AG10803 (cell line): ENCODE measurements at places on chromosomes 1 and 21.

- DNase-seq = no peak
These were observed 19.4 kb downstream of the PLEKHA6 start for GRCh38 chr1:204340081-204340889.

- no peak for DNase-seq
These were observed 153.9 kb downstream of the CASZ1 start for GRCh38 chr1:10642403-10643080.

GRCh38 chr1:187264995-187265602 is 436.4 kb downstream of the PLA2G4A start:
- DNase-seq = peak; percentile 52

DNA sequence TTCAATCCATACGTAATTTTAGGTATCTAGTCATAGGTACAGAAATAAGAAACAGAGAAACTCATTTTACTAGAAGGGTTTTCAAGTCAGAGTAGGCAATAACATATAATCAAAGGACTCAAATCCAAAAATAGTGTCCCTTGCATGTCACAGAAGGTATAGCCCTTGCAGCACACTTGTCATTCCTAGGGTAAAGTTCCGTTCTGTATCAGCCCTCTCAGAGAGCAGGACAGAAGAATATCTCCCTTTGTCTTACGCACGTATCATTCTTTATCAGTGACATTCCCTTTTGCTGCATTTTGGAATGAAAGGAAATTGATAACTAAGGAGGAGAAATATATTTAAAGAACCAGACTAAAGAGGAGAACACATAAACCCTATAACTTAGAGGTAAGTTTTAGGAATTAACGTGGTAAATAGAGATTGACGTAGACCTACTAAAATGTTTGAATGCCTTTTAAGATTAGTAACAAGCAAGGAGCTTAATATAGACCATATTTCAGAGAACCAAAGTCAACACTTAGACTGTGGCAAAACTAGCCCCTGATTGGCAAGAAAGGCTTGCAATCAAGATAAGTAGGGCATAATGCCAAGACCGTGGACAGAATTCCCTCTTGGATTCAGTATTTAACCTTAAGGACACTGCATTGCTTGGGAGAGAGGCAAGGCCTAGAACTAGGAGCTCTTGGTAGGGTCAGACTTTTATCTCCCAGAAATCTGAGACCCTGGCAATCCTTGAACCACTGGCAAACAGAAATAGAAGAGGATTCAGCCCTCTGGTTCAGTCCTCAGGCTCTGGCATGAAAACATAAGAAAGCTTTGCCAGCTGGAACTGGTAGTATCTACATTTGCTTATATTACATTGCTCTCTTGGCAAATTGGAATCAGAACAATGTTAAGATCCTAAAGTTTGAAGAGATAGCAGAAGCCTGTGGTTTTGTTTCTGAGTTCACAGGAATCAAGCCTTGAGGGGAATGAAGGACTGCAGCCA is 232.1 kb downstream of the ASTN1 start:
- no peak for DNase-seq

GRCh38 chr1:204565617-204566582 is 49.7 kb downstream of the MDM4 start:
- peak; percentile 77 for DNase-seq

DNA sequence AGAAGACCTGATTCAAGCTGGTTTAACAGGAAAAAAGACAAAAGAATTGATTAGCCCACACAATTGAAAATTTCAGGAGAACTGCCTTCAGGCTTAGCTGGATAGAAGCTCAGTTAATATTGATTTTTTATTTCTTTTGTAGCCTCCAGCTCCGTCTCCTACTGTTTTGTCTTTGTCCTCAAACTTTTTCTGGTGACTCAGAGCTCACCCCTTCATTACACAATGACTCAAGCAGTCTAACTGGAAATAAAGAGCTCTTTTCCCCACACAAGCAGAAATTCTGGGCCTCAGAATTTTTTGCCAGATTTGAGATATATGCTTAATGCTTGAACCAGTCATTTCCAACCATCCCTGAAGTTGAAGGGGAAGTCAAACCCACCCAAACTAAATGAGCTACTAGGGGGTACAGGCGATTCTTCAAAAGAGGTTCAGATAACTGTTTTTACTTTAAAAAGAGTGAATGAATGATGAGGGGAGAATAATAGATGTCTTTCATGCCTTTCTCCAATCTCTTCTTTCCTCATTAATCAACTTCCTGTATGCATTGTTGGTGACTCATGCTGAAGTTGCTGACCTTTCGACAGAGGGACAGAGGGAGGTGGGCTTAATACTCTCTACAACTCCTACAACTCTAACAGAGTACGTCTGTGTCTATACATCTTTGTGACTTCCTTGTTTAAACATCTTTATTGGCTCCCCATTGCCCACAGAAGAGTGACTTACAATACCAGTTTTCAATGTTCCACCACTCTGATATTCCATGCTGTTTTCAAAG is 6.2 kb upstream of the ACP6 start:
- DNase-seq = peak; percentile 53

GRCh38 chr1:29703596-29704370 is 467.5 kb downstream of the PTPRU start:
- DNase-seq = peak; percentile 59

DNA sequence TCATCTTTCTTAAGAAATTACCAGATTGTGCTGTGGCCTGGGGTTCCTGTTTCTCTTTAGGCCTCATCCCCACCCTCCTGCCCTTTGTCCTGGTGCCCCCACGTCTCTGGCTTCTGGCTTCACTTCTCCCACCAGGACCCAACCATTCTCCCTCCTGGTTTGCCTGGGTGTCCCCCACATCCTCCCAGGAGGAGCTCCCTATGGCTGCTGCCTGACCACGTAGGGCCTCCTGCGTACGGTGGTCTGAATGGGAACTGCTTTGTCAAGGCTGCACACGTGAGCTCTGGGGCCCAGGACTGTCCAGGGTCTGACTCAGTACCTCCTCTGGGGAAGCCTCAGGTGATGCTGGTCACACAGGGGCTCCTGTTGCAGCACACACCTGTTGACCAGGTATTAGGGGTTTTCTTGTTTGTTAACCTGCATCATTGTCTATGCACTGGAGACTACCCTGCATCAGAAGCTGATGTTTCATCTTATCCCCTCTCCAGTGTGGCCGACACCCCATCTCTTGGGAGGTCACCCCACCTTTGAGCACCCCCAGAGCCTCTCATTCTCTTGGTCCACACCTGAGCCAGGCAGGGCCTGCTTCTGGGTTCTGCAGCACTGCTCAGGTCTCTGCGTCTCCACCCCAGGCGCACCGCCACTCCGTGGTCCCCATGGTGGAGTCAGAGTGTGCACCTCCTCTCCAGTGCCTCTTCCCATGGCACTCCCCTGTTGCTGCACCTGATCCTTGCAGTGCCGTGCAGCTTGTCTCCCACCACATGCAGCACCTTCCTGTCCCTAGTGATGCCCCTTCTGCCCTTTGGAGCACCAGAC is 65.8 kb downstream of the S100B start:
- no peak for DNase-seq

GRCh38 chr1:2378956-2379732 is 12.2 kb downstream of the MORN1 start:
- no peak for DNase-seq

DNA sequence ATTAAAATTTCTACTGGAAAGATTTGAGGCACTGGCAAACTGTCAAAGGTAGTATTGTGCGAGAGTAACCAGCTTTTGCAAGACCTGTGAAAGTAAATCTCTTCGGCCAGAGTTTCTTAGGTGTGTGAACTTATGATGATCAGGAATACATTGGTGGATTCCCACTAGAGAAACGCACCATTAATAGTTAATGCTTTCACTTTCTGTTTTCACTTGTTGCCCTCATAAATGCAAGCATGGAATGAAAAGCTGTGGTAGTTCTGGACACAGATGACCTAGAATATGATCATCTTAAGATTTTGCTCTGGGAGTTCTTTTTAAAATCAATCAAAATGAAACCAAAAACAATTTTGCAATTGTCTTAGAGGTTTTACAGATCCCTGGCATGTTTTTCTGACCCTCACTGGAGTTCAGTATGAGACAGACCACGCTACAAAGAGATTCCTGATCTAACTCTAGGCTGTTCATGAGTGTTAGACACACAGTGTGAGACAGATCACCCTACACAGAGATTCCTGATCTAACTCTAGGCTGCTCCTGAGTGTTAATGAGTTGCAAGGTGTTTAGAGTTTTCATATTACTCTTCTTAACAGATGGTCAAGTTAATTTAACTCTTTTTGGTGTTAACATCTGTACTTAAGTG is 98.8 kb downstream of the SDCCAG8 start:
- DNase-seq = peak; percentile 22

- no peak for DNase-seq
These were observed 37.3 kb downstream of the HSD3B1 start for GRCh38 chr1:119544165-119544762.

DNA sequence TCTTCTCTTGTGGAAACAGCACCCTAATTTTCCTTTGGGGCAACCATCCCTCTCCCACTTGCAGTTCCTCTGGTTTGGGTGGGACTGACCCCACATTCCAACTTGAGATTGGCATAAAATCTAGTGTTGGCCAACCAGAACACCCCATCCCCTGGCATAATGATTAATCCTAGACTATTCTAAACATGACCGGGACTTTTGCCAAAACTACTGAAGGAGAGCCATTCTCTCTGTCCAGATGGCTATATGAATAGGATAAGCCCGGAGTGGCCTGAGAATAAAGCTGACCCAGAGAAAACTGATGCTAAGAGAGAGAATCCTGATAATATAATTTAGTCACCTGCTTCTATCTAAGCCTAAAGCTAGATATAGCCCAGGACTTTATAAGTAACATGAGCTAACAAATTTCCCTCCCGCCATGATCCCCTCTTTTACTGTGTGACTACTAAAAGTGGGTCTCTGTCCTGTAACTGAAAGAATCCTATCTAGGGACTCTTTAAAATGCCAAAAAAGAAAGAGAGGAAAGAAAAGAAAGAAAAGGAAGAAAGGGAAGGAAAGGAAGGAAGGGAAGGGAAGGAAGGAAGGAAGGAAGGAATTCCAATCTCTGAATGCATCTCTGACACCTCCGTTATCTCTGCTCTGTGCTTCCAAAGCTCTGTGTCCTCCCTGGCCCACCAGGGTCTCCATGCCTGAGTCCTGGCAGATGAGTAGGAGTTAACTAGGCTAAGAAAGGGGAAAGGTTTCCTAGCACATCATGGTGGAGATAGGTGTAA is 28.0 kb upstream of the NRDC start:
- DNase-seq = peak; percentile 68

DNA sequence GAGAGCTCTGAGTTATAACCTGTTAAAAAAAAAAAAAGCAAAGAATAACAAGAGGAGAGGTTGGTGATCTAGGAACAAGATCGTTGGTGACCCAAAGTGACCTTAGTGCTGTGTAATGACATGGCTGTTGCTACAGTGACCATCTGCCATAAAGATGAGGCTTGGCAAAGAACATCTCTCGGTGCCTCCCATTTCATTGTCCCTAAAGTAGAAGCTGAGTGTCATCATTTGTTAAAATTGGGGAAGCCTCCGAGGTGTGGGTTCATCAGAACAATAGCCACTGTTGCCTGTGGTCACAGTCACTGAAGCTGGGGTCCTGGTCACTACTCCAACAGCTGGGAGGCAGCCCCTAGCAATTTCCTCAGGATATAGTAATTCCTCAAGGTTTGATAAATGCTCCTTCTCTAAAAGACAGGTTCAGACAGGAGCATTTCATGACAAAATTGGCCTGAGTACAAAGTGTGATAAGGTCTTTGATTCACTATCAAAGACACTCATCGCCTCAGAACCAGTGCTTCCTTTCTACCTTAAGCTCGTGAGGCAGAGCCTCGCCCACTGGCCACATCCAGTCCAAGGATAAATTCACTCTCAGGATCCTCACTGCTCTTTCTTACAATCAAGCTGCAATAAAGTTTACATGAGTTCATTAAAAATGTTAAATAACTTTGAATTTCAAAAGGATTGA is 81.9 kb upstream of the RGS2 start:
- DNase-seq = no peak

DNA sequence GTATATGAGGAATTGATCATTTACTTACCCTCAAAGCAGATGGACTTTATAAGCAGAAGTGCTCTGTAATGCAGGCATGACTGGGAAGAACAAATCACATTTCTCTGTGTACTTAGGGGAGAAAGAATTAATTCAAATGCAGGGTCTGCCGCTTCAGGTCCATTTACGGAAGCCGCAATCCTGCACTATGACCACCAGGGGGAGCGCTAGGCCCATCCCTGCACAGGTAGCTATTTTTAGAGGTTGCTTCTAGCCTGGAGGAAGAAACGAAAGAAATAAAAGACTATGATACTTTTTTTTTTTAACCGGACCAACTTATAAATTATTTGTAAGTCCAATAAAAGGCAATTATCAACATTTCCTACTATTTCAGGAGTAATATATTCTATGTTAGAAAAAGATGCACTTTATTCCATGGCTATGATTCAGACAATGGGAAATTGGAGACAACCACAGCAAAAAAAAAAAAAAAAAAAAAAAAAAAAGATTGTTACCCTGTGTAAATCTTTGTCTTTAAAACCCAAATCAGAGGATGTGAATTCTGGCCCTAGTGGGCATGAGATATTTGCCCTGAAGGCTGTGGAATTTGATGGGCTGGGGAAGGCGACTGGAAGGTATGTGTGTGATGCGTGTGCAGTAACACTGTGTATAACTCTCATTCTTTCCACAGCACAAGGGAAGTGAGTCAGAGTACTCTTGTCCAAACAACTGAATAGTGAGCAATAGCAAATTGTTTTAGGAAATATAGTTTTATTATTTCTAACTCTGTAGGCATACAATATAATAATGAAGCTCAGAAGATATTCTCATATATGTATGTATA is 12.9 kb upstream of the FYB2 start:
- peak; percentile 97 for DNase-seq

DNA sequence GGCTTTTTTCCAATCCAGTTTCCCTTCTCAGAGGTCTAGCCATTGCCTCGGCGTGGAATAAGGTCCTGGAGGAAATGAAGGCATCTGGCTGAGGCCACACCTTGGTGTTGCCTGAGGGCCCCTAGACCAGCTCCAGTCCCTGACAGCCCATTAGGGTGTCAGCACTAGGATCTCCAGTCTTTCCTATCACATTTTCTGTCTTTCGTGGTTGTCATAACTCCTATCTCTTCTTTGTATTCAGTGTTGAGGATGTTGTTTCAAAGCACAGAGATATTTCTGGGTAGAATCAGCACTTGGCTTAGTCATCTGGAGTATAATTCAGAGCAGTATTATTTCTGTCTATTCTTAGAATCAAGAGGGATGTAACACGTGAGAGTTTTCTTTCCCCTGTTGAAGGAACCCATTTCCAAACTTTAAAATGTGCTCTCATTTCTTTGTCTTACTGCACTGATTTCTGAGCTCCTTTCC is 844.3 kb downstream of the KCNT2 start:
- DNase-seq = no peak

GRCh38 chr1:161226320-161226711 is 456 bp downstream of the TOMM40L start:
- no peak for DNase-seq

- DNase-seq = no peak
These were observed 782 bp downstream of the PCAT6 start for GRCh38 chr1:202811296-202812175.

GRCh38 chr21:28602546-28602945 is 390.1 kb downstream of the LTN1 start:
- DNase-seq = no peak

DNA sequence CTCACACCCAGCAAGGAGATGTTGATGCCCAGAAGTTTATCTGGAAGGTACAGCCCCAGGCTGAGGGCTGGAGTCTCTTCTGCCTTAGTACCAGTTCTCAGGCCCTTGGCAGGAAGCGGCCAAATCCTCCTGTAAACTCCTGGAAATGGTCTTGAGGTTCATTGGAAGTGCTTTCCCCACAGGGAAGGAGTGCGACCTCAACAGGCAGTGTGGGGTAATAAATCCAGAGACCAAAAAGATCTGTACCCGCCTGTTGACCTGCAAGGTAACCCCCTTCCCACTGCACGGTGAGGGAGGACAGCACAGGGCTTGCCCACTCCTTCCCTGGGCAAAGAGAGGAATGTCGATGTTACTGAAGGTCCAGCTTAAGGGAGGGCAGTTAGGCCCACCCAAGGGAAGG is 4.5 kb downstream of the ATXN7L2 start:
- no peak for DNase-seq
